Neural crest cell (in vitro differentiated cells): ENCODE measurements at places on chromosomes 16 and 17. TPM values are rescaled to one million over a fixed set of nuclear protein-coding genes. Genes with fewer than 3 reads are reported as not detected.

GFAP gene
- total RNA-seq, result not detected in 2 replicates

DNA sequence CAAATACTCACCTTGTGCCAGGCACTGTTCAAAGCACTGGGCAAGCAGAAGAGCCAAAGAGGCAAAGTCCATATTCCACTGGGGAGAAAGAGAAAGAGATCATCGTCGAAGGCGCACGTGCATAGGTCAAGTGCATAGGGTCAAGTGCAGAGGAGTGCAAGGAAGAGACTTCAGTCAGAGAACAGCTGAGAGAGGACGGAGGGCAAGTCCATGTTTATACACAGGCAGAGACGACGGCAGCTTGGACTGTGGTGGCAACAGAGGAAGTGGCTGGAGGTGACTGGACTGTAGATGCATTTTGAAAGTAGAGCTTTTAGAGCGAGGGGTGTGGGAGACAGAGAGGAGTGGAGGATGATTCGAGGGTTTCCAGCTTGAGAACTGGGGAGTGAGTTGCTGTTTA is 74.7 kb upstream of the SDK2 start:
- peak overlapping the region; percentile 9 for H3K4me3 ChIP-seq
- DNase-seq, result peak; percentile 18
- H3K27me3 ChIP-seq, result peaks cover 15% of the 10 kb centered on the region
- H3K36me3 ChIP-seq, result no peaks in the 10 kb centered on the region
- peaks cover 51% of the 10 kb centered on the region for H3K4me1 ChIP-seq

DNA sequence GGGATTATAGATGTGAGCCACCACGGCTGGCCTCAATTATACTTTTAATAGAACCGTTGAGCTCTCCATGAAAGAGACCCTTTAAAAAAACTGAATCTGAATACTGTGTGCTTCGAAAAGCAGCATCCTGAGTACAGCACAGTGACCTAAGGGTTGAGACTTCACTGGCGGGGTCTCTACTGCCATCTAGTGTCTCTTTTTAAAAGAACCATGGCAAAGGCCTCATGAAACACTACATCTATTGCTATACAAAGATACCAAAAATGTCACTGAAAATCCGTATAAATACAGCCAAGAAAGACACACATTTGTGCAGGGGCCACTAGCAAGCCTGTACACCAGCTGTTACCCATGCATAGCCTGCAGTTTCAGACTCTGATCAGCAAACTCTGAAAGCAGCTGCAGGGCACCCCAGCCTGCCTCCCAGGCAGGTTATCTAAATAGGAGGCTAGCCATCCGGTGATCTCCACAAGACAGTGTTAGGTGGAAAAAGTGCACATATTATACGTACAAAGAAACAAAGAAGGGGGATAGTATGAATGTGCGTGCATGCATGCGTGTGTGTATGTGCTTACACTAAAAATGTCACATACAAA is 35.3 kb downstream of the NPLOC4 start:
- peak; percentile 46 for DNase-seq
- no peaks in the 10 kb centered on the region for H3K27me3 ChIP-seq
- H3K4me3 ChIP-seq, result no peak overlapping the region
- peaks cover 6% of the 10 kb centered on the region for H3K36me3 ChIP-seq
- H3K27ac ChIP-seq, result no peak overlapping the region

- no peak for DNase-seq
- no peak overlapping the region for H3K27ac ChIP-seq
- peaks cover 11% of the 10 kb centered on the region for H3K27me3 ChIP-seq
- peaks cover 37% of the 10 kb centered on the region for H3K4me1 ChIP-seq
- H3K4me3 ChIP-seq, result peak overlapping the region; percentile 93
These were observed 806 bp downstream of the IFT140 start for GRCh38 chr16:1610899-1611632.

DNA sequence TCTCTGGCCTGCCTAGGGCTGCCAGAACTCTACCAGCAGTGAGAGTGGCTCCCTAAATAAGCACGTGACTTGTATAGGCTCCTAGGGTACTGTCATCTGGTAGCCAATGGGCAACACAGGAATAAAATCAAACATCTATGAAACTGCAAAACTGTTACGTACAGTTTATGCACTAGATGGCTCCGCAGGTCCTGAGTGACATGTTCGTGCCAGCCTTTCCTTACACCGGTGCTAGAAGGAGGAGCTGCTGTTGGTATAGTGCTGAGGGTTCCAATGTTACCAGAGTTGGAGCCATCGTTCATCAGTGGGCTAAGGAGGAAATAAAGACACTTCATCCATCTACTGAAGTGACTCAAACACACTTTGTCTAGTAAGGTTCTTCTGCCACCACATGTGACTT is 63.2 kb upstream of the TRAP1 start:
- no peak for DNase-seq
- no peaks in the 10 kb centered on the region for H3K27me3 ChIP-seq
- peaks cover 3% of the 10 kb centered on the region for H3K36me3 ChIP-seq
- H3K4me3 ChIP-seq, result no peak overlapping the region
- H3K27ac ChIP-seq, result peak overlapping the region; percentile 44
- H3K4me1 ChIP-seq, result no peaks in the 10 kb centered on the region

GRCh38 chr17:34354637-34355036 is 1.6 kb upstream of the CCL13 start:
- no peak overlapping the region for H3K27ac ChIP-seq
- no peaks in the 10 kb centered on the region for H3K4me1 ChIP-seq
- no peak for DNase-seq

GRCh38 chr17:7292194-7292593 is 2.2 kb downstream of the YBX2 start:
- DNase-seq, result no peak
- no peak overlapping the region for H3K27ac ChIP-seq
- peaks cover 67% of the 10 kb centered on the region for H3K27me3 ChIP-seq
- no peak overlapping the region for H3K4me3 ChIP-seq
- H3K36me3 ChIP-seq, result no peaks in the 10 kb centered on the region

RNF222 gene
- not detected in 2 replicates for total RNA-seq

TMEM114 gene
- not detected in 2 replicates for total RNA-seq

- no peak for DNase-seq
- H3K4me1 ChIP-seq, result peaks cover 54% of the 10 kb centered on the region
- no peak overlapping the region for H3K27ac ChIP-seq
- peaks cover 8% of the 10 kb centered on the region for H3K27me3 ChIP-seq
- H3K36me3 ChIP-seq, result no peaks in the 10 kb centered on the region
These were observed 21.3 kb downstream of the RAI1 start for GRCh38 chr17:17702449-17703139.

FNDC8 gene
- not detected in 2 replicates for total RNA-seq

GRCh38 chr17:65163990-65164495 is 26.9 kb downstream of the RGS9 start:
- peaks cover 14% of the 10 kb centered on the region for H3K4me1 ChIP-seq
- no peaks in the 10 kb centered on the region for H3K27me3 ChIP-seq
- no peak overlapping the region for H3K27ac ChIP-seq
- no peak for DNase-seq

DNA sequence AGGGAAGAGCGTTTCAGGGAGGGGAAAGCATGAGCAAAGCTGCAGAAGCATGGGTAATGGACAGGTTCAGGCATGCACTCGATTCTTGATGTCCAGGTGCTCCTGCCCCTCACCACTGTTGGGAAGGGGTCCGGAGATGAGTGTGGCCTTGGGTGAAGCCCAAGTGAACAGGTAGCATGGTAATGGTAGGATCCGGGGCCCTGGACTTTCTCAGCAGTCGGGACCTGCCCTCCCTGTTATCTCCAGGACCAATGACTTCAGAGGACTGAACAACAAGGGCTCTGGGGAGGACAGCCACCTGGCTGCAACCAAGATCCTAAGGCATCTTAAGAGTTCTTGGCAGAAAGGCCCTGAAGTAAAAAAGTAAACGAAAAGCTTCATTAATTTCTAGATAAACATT is 306.8 kb downstream of the CPPED1 start:
- no peak for DNase-seq
- no peak overlapping the region for H3K27ac ChIP-seq
- no peak overlapping the region for H3K4me3 ChIP-seq
- peaks cover 3% of the 10 kb centered on the region for H3K36me3 ChIP-seq

GRCh38 chr17:81086789-81087551 is 52.0 kb downstream of the BAIAP2 start:
- no peaks in the 10 kb centered on the region for H3K36me3 ChIP-seq
- H3K4me3 ChIP-seq, result no peak overlapping the region
- no peak for DNase-seq
- H3K27me3 ChIP-seq, result no peaks in the 10 kb centered on the region
- H3K4me1 ChIP-seq, result no peaks in the 10 kb centered on the region

- H3K27ac ChIP-seq, result no peak overlapping the region
- no peak overlapping the region for H3K4me3 ChIP-seq
- H3K36me3 ChIP-seq, result no peaks in the 10 kb centered on the region
- H3K4me1 ChIP-seq, result no peaks in the 10 kb centered on the region
- peaks cover 29% of the 10 kb centered on the region for H3K27me3 ChIP-seq
These were observed 285.8 kb downstream of the NPIPA8 start for GRCh38 chr16:18050777-18051176.

SLC5A10 gene
- not detected in 2 replicates for total RNA-seq

DNA sequence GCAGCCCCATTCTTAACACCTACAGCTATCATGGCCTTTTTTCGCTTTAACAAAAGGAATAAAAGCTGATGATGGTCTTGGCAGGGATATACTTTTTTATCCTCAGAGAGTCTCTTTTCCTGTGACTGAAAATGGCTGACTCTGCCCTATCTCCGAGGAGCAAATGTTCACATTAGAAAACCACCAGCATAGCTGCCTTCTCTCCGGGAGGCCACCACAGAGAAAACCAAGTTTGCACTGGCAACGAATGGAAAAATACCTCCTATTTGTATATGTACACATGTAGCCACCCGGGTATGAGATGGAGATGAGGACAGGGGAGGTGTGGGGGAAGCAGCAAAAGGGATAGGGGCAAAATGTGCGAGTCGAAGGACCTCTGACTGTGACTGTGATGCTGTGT is 88.2 kb downstream of the STX8 start:
- peaks cover 13% of the 10 kb centered on the region for H3K4me1 ChIP-seq
- no peaks in the 10 kb centered on the region for H3K27me3 ChIP-seq
- peaks cover 14% of the 10 kb centered on the region for H3K36me3 ChIP-seq
- no peak overlapping the region for H3K4me3 ChIP-seq
- DNase-seq, result no peak
- peak overlapping the region; percentile 83 for H3K27ac ChIP-seq

MGAT5B gene
- 14.3 and 14.6 TPM in 2 replicates for total RNA-seq

NRN1L gene
- total RNA-seq, result 1.0 TPM in 1 of 2 replicates, not detected in the other

RGS9 gene
- 2.5 and 2.8 TPM in 2 replicates for total RNA-seq

KRTAP2-3 gene
- total RNA-seq, result not detected in 2 replicates

CBX2 gene
- 95.4 and 101 TPM in 2 replicates for total RNA-seq

GRCh38 chr16:5252791-5253190 is 155.2 kb upstream of the EEF2KMT start:
- H3K36me3 ChIP-seq, result no peaks in the 10 kb centered on the region
- H3K27me3 ChIP-seq, result peaks cover 46% of the 10 kb centered on the region
- H3K27ac ChIP-seq, result peak overlapping the region; percentile 86
- no peak overlapping the region for H3K4me3 ChIP-seq
- H3K4me1 ChIP-seq, result peaks cover 9% of the 10 kb centered on the region

ELMO3 gene
- total RNA-seq, result 3.9 and 4.5 TPM in 2 replicates

- peaks cover 29% of the 10 kb centered on the region for H3K36me3 ChIP-seq
- no peak overlapping the region for H3K4me3 ChIP-seq
- no peak for DNase-seq
- H3K27ac ChIP-seq, result no peak overlapping the region
These were observed 11.3 kb downstream of the MMP2 start for GRCh38 chr16:55490301-55490700.

SLFN12 gene
- 15.1 and 17.5 TPM in 2 replicates for total RNA-seq

SOX15 gene
- 0.65 and 0.84 TPM in 2 replicates for total RNA-seq

ALDH3A1 gene
- 0.64 TPM in 1 of 2 replicates, not detected in the other for total RNA-seq

- H3K27ac ChIP-seq, result no peak overlapping the region
- H3K27me3 ChIP-seq, result no peaks in the 10 kb centered on the region
- no peak for DNase-seq
- peaks cover 37% of the 10 kb centered on the region for H3K4me1 ChIP-seq
- H3K4me3 ChIP-seq, result no peak overlapping the region
These were observed 256.0 kb upstream of the CACNG5 start for GRCh38 chr17:66578781-66579489.

PIK3R5 gene
- total RNA-seq, result 0.52 and 1.4 TPM in 2 replicates

GRCh38 chr16:72009779-72010178 is 1.2 kb downstream of the DHODH start:
- peaks cover 10% of the 10 kb centered on the region for H3K4me1 ChIP-seq
- peak overlapping the region; percentile 70 for H3K4me3 ChIP-seq
- no peak overlapping the region for H3K27ac ChIP-seq
- H3K27me3 ChIP-seq, result peaks cover 16% of the 10 kb centered on the region

- no peak overlapping the region for H3K27ac ChIP-seq
- no peaks in the 10 kb centered on the region for H3K4me1 ChIP-seq
- peaks cover 50% of the 10 kb centered on the region for H3K27me3 ChIP-seq
- no peak overlapping the region for H3K4me3 ChIP-seq
- DNase-seq, result no peak
- no peaks in the 10 kb centered on the region for H3K36me3 ChIP-seq
These were observed 39.2 kb downstream of the ITGAM start for GRCh38 chr16:31298958-31299357.

OR3A2 gene
- not detected in 2 replicates for total RNA-seq

DNA sequence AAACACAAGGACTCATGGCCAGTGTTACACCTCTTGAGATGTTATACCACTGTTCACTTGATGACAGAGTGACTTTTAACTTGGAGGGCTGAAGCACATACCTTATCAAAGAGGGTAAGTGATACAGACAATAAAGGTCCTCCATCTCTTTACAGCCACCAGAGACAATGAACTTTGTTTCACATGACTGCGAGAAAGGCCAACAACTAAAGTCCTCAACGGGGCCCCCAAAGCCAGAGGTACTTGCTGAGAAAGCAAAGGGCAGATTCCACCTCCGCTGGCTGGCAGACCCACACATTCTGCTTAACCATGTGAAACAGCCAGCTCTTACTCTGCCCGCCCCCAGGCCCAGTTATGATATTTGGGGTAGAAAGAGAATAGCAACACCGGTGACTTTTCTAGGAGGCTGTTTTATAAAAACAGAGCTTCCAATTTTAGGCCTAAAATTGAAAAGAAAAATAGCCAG is 21.4 kb downstream of the DCUN1D3 start:
- DNase-seq, result no peak
- no peaks in the 10 kb centered on the region for H3K27me3 ChIP-seq
- H3K4me3 ChIP-seq, result no peak overlapping the region
- no peaks in the 10 kb centered on the region for H3K36me3 ChIP-seq
- H3K4me1 ChIP-seq, result peaks cover 25% of the 10 kb centered on the region

C17orf67 gene
- total RNA-seq, result 2.3 and 2.4 TPM in 2 replicates

DNA sequence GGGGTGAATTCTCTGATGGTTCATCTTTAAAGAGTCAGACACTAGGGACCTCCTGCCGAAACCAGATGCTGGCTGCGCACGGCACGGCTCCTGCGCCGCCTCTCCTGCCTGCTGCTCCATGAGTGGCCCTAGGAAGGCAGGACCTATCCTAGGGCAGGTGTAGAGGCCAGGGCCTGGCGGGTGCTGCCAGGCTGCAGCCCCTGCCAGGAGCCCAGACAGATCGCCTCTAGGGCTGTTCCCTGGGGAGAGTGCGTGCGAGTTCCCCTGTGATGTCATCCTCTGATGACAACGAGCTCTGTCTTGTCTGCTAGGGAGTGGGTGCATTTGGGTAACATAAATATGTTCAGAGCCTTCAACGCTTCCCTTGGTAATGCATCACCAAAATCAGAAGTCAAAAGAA is 23.9 kb downstream of the SLC38A10 start:
- no peak for DNase-seq
- no peak overlapping the region for H3K4me3 ChIP-seq
- peaks cover 21% of the 10 kb centered on the region for H3K36me3 ChIP-seq
- no peaks in the 10 kb centered on the region for H3K27me3 ChIP-seq
- peaks cover 16% of the 10 kb centered on the region for H3K4me1 ChIP-seq
- peak overlapping the region; percentile 57 for H3K27ac ChIP-seq

STX1B gene
- 12.1 and 14.1 TPM in 2 replicates for total RNA-seq

- H3K27ac ChIP-seq, result no peak overlapping the region
- no peaks in the 10 kb centered on the region for H3K27me3 ChIP-seq
- no peak for DNase-seq
- H3K4me3 ChIP-seq, result no peak overlapping the region
These were observed 15.3 kb downstream of the KSR1 start for GRCh38 chr17:27471321-27472269.
